ENCODE measurements at places on chromosomes 7 and 10.

DNA sequence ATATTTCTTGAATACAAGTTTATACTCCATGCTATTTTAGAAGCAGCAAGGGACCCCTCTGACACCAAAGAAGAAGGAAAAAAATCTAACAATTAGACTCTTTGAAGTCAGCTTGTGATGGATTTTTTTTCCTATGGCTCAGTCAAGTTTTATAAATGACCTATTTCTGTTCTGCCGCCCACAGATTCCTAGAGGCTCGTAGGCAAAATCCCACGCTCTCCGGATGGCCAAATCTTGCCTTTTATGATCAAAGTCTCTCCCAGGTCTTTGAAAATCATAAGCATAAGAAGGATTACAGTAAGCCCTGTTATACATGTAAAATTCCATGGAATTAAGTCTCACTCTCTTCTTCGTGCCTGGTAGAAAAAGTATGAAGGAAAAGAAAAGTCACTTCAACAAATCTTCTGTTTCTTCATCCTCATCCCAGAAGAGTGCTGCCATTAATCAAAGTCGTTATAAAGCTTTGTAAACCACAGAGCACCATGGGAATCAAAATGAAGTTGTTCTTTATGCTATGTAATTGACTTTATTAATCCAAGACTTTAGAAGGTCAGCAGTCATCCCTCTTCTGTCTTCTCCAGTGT lies 33.1 kb downstream of the ASB13 start:
- no peak for DNase-seq

GRCh38 chr7:108094346-108094745 lies 35.8 kb downstream of the LAMB4 start:
- no peak for DNase-seq

DNA sequence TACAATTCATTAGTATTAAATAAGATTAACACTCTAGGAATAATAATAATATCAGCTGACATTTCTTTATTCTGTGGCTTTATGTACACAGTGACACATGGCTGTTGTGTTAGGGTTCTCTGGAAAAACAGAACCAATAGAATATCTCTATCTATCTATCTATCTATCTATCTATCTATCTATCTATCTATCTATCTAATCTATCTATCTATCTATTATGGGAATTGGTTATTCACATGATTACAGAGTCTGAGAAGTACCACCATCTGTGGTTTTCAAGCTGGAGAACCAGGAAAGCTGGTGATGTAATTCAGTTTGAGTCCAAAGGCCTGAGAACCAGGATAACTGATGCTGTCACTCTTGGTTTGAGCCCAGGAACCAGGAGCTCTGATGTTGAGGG lies 194.1 kb upstream of the MTPN start:
- DNase-seq = no peak

- DNase-seq = no peak
Measured at GRCh38 chr10:114285961-114286441, 46.9 kb downstream of the VWA2 start.

DNA sequence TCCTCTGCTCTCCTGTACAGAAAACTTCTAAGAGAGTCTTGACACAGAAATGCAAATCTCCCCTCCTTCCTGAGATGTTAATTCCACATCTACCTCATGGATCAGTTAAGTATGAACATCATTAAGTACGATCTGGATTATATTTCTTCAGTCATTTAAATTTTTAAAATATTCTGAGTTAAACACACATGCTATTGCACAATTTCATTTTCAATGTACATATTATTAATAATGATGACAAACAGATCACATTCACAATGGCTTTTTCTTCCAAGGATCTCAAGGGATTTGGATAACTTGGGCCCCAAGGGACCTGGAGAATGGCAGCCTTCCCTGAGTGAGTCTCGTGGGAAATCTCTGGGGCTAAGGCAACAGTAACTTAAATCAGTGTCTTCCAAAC lies 16.2 kb downstream of the BEND7 start:
- DNase-seq = no peak

GRCh38 chr7:46559194-46559832 lies 638.2 kb upstream of the IGFBP3 start:
- no peak for DNase-seq

DNA sequence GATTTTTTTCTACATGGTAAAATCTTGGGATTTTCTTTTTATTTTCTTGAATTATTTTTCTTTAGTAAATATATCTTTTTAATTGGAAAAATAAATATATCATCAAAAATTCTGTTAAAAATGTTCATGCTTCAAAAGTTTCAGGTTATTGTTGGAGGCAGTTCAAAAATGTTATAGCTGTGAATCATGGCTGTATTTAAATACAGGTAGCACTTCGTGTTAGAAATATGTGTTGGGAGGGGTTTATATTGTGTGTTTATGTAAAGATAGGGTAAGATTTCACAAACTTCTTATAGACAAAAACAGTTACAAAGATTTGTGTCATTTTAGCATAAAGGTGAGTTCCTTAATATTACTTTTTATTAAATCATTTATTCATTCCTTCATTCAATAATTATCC lies 60.4 kb downstream of the HDAC9 start:
- no peak for DNase-seq

- DNase-seq = no peak
Measured at GRCh38 chr10:126895214-126895781, 9.9 kb upstream of the DOCK1 start.

DNA sequence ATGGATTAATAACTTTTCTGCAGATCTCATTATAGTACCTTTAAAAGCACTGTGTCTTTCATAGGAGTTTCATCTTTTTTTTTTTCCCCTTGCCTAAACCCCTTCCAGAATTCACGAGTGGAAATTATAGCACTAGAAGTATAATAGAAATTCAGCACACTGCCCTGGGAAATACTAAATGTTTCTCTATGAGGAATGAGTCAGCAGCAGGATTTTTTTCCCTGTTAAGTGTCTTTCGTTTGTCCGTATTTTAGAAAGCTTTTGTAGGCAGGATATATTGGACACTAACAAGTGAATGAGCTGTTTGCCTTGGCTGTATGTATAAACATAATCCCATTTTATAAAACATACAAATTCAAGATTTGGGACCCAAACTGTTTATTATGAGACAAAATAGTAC lies 105.8 kb downstream of the EXOC4 start:
- no peak for DNase-seq

DNA sequence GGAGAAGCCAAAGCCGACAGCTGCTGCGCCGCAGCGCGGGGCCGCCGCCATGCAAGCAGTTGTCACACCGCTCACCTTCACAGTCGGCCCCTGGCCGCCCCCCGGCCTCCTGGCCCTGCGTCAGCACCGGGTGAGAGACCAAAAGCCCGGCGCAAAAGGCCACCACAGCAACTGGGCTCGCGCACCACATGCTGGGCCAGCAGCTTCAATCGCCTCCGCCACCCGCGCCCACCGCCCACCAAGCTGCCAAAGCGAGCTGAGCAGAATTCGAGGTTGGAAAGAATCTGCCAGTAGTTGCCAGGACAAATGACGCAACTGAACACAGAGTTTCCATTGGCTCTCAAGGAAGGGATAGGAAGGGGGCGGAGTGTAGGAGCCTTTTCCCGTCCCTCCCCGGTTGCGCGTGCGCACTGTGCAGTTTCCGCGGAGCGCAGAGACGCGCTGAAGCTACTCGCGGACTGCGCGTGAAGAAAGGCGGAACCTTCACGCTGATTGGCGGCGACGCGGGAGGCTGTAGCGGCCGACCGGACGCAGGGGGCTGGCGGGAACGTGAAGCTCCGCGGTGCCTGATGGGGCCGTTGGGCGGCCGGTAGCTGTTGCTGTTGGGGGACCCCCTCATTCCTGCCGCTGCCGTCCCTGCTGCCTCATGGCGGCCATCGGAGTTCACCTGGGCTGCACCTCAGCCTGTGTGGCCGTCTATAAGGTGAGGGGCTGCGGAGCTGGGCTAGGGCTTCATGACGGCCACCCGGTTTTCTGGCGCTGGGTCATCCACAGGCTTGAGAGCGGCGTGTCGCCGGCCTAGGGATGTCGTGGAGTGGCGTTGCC lies at the start of the genes CDNF, HSPA14 and MSANTD7:
Gene CDNF (minus strand): TSS at position 281 of the 825 bp plus-strand sequence. CDS start 91 bp downstream, at position 190.
Gene HSPA14 (plus strand): TSS at position 550 of the 825 bp plus-strand sequence. CDS start 97 bp downstream, at position 647.
Gene MSANTD7 (plus strand): TSS at position 550 of the 825 bp plus-strand sequence. CDS start 3,979 bp downstream, outside the sequence.
- peak; percentile 99 for DNase-seq

GRCh38 chr10:12829831-12830390 lies 171.6 kb downstream of the CCDC3 start:
- DNase-seq = no peak

- DNase-seq = no peak
Measured at GRCh38 chr7:117176206-117176605, 146.7 kb downstream of the WNT2 start.

DNA sequence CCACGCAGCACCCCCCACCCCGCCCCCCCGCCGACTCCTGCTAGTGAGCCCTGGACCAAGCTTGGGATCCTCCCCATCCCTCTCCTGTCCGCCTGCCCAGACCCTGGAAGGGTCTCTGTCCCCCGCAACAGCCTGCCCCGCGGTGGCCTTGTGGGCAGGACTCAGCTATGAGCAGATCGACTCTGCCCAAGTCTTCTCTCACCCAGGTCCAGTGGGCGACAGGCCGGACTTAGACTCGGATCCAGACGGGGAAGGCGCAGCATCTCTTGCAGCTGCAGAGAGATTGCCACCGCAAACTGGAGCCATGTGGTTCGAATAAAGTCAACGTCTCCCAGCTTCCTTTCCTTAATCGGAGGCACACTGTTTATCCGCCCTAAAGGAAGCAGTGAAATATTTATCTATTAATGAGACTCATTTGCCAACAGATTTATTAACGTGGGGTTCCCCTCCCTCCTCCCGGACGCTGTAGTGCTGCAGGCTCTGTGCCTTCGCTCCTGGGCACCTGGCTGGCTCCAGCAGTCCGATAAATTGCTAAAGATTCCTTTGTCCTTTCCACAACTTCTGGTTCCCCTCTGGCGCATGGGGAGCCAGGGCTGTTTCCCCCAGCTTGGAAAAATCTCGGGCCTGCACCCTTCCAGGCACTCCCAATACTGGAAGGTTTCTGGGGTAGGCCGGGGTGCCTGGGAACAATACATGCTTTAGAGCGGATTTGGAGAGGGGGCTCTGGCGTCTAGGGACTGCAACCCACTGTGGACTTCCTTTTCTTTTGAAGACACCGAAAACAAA lies 634 bp upstream of the HOXA7 start:
- DNase-seq = no peak

DNA sequence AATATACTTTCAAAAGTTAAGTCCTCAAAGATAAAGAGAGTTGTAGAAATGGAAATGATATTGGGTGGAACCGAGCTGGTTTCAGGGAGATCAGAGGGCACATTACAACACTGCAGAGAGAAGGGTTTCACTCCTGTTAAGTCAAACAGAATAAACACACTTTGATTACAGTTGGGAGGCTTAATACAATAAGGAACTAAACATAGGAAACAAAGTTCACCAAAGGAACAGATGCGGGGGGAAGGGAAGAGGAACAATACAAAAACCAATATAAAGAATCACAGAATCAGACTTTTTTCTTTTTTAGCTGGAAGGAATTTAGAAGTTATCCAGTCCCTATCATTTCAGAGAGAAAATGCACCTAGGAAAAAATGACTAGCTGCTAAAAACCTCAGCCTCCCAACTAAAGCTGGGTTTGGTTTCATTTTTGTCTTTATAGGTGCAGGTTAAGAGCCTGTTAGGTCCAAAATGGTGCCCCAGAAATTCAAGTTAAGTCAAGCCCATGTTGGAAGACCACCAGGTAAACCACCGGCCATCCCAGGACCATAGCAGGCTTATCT lies 81.9 kb downstream of the DNMBP start:
- no peak for DNase-seq

- DNase-seq = no peak
Measured at GRCh38 chr10:71720288-71720687, 710 bp upstream of the C10orf105 start.

DNA sequence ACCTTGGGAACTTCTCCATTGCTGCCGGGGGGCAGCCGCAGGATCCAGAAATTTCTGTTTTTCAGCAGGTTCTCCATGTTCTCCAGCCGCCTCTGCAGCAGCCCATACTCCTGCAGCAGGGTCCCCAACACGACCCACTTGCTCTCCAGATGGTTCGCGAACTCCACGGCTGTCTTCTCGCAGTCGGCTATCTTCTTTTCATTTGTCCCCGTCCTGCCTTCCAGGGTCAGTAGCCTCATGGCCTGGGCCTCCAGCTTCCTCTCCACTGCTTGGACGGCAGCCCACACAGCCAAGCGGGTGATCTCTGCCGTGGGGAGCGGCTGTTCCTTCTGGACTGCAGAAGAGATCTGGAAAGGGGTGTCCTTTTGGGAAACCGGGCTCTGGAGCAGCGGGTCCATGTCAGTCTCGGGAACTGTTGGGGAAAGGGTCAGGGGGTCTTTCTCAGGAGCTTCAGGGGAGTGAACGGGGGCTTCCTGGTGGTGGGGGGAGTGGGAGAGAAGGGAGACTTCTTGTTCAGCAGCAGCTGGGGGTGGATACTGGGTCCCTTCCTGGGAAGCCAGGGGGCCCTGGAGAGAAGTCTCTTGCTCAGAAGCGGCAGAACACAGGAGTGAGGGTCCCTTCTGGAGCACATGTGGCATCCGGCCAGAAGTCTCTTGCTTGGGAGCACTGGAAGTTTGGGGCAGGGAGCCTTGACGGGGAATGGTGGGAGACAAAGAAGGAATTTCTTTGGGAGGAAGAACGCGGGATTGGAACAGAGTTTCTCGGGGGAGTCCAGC lies 5.5 kb downstream of the ZNF777 start:
- DNase-seq = no peak

DNA sequence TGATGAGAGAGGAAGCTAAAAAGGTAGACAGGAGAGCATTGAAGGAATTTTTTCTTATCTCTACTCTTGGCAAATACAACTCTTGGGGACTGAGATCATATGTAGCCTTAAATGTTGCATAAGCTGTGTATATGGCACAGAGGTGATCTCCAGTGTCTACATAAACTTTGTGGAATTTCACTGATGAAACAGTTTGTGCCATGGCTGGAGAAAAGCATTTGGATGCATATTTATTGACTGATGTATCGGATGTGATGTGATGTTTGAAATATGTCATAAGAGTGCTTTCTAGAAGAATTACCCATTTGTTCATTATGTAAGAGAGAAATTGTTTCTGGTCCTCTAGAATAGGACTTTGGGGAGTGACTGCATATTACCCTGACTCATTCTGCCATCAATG lies 244.9 kb upstream of the LRRTM3 start:
- no peak for DNase-seq

DNA sequence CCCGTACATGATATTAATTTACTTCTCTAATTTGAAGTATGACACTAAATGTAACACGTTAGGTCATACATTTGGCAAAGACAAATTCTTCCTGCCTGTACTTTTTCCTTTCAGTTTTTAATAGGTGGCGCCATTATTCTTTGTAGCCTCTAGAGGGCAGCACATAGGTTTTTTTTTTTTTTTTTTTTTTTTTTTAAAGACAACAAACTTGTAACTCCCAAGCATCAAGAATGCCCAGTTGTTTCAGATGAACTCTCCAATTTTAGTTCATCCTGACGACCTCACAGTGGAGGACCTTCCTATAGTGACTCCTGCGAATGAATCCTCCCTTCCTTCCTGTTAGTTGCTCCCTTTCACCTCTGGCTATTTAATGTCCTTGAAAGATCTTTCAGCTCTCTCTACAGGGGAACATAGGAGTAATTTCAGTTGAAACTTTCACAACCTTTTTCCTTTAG lies 139.3 kb upstream of the HDAC9 start:
- peak; percentile 31 for DNase-seq

All from CD4-positive, alpha-beta T cell treated with Interleukin-10 for 1 hour (primary cell).